ENCODE measurements at places on chromosomes 7 and 10.

DNA sequence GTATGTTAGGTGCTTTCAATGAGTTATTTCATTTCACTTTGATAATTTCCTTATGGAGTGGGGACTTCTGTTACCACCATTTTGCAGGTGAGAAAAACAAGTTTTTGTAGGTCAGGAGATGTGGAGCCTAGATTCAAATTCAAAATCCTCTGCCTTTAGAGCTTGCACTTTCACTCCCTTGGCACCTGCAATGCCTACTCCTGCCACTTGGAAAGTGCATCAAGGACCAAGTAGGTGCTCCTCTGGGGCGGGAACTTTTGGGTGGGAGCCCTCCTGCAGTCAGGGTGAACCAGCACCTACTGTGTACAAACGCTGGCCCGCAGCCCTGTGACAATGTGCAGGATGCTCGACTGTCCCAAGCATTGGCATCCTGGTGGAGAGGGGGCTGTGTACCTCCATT, 199.0 kb downstream of the EMX2 start:
- no peak for DNase-seq

- no peak for DNase-seq
Observed at GRCh38 chr10:74816824-74817498, 9.4 kb upstream of the KAT6B start.

GRCh38 chr10:66102756-66103155, 823.1 kb upstream of the LRRTM3 start:
- DNase-seq: peak; percentile 59

DNA sequence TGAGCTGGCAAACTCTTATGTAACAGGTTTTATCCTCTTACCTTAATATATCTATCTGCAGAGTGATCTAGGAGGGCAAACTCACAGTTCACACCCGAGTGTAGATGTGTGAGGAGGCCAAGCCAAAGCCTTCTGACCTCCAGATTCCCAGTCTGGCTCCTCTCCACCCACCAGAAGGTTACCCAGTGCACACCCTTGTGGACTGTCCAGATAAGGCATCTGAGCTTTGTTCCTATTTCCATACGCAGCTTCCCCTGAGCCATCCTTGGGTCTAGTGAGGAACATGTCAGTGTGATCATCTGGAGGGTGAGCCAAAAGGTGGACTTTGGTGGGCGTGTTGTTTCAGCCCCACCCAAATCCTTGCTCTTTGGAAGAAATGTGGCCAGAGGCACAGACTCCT, 203.0 kb upstream of the MEOX2 start:
- peak; percentile 30 for DNase-seq

DNA sequence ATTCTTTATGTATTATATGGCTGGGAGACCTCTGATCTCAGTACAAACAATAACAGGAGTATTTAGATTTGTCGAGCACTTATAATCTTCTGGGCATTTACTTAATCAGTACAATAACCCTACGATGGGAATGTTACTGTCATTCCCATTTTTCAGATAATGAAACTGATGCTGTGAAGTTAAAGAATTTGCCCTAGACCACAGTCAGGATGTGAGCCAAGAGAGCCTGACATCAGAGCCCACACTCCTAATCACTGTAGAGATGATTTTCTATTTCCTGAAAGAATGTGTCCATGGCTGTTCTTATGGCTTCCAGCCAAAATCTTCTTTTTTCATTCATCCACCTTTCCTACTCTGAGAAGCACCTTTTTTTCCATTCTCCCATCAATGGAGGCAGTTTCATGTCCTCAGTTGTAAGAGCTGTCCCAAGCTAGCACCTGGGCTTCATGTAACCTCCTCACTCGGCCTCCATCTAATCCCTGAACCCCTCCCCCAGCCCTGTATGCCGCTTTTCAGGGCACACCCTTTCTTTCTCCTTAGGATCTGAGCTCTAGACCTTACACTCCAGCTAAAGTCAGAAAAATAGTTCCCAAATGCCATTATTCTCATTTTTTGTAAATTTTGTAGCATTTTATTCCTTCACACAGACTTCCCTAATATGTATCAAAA, 12.2 kb upstream of the CAV1 start:
- no peak for DNase-seq

- no peak for DNase-seq
Observed at GRCh38 chr7:143199040-143199439, 15.8 kb downstream of the TAS2R39 start.

GRCh38 chr7:52211930-52212329, 823.5 kb upstream of the POM121L12 start:
- DNase-seq: no peak

DNA sequence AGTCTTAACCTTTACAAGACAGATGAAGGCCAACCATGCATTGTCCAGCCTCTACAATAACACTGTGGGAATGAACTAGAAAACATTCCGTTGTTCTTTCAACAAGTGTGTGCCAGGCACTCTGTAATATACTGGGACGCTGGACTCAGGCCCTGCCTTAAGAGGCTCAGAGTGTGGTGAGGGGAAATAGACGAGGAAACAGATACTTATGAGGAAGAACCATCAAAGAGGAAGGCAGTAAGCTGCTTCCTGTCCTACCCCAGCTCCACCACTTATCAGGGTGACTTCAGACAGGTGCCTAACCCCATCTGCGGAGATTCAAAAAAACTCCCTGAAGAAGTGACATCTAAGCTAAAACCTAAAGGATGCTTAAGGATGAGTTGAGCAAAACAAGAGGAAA, 8.9 kb upstream of the TRIM8 start:
- DNase-seq: no peak

Measured in muscle of leg (tissue), 16 donors.